ENCODE measurements at places on chromosomes 3 and 15. TPM values are rescaled to one million over a fixed set of nuclear protein-coding genes. Genes with fewer than 3 reads are reported as not detected.

CEMIP gene
- total RNA-seq = 0.61 TPM

GRM7 gene
- total RNA-seq = 5.6 TPM

DNA sequence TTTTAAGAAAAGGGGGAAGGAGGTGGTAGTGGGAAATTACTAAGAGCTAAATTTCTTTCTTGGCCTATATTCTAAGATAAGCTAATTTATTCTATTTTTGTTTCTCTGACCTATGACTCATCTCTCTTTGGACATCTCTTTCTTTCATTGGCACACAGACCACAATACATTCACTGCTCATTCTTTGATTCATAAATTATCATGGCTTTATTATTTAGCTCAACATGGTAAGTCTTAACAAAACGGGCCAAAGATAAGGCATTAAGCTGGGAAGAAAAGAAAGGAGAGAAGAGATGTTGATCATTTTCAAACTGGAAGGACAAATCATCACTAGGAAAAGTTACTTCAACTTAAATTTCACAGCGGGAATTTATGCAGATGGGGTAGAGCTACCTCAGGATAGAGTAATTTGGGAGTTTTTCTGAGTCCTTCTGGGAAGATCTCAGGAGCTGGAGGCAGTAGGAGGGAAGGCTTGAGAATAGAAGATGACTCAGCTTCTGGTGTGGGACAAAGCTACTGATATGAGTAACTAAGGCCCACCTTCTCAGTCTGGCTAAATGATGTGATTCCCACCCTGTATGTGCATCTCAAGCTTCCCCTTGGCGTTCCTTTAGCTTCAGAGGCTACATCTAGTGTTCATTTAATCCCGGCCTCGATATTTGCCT is 7.5 kb upstream of the ALCAM start:
- no peak for DNase-seq
- peaks cover 8% of the 10 kb centered on the region for H3K4me1 ChIP-seq
- no peak overlapping the region for H3K4me3 ChIP-seq
- no peak overlapping the region for H3K27ac ChIP-seq
- no peaks in the 10 kb centered on the region for H3K27me3 ChIP-seq

- DNase-seq = no peak
- H3K4me1 ChIP-seq = no peaks in the 10 kb centered on the region
- H3K4me3 ChIP-seq = no peak overlapping the region
- H3K27ac ChIP-seq = no peak overlapping the region
- no peaks in the 10 kb centered on the region for H3K27me3 ChIP-seq
- H3K36me3 ChIP-seq = no peaks in the 10 kb centered on the region
Observed at GRCh38 chr3:84165328-84165727, 793.5 kb upstream of the CADM2 start.

GRCh38 chr3:127718916-127719290 is 46.2 kb downstream of the ABTB1 start:
- H3K4me3 ChIP-seq = no peak overlapping the region
- H3K36me3 ChIP-seq = no peaks in the 10 kb centered on the region

DNA sequence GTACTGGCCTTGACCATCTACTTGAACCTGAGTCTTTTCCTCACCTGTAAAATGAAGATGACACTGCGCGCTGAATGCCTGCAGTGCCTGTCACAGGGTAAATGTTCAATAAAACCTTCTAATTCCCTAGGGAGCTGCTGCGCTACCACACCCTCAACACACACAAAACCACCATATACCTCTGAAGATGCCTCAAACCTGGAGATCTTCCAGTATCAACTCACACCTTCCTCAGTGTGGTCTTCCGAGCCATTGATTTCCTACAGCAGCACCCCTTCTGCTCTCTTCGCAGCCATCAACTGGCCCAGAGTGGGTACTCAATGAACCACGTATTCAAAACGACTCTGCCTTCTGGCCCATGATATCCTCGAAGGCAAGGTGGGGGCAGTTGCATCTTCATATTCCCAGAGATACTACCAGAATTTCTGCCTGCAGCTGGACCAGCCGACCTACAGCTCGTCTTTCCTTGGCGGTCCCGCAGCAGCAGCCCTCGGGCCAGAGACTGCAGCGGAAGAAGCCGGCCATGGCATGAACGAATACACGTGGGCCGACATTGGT is 695 bp downstream of the RPL32 start:
- peaks cover 44% of the 10 kb centered on the region for H3K36me3 ChIP-seq
- peak; percentile 60 for DNase-seq
- peak overlapping the region; percentile 94 for H3K27ac ChIP-seq
- H3K27me3 ChIP-seq = no peaks in the 10 kb centered on the region
- peak overlapping the region; percentile 43 for H3K4me3 ChIP-seq

GRCh38 chr15:90571063-90571541 is 41.4 kb downstream of the CRTC3 start:
- H3K4me1 ChIP-seq = peaks cover 30% of the 10 kb centered on the region
- no peaks in the 10 kb centered on the region for H3K27me3 ChIP-seq
- no peak overlapping the region for H3K4me3 ChIP-seq
- peak; percentile 88 for DNase-seq

- H3K27ac ChIP-seq = no peak overlapping the region
- DNase-seq = no peak
- no peaks in the 10 kb centered on the region for H3K36me3 ChIP-seq
- H3K27me3 ChIP-seq = no peaks in the 10 kb centered on the region
- no peak overlapping the region for H3K4me3 ChIP-seq
Observed at GRCh38 chr3:28018925-28019718, 222.3 kb upstream of the CMC1 start.
